ENCODE measurements at places on chromosomes 5 and 9. TPM values are rescaled to one million over a fixed set of nuclear protein-coding genes. Genes with fewer than 3 reads are reported as not detected.

Gene SAPCD2
- 51.3 TPM for total RNA-seq

Gene LVRN
- 0.58 TPM for total RNA-seq

Gene FAXDC2
- total RNA-seq, result 0.52 TPM

Gene EFCAB9
- not detected for total RNA-seq

Gene LRRC70
- not detected for total RNA-seq

Gene TRIM36
- 4.8 TPM for total RNA-seq

Gene TTC23L
- not detected for total RNA-seq

Gene FCN2
- not detected for total RNA-seq

Gene DMGDH
- 1.9 TPM for total RNA-seq

Gene IRGM
- not detected for total RNA-seq

Gene IFNK
- total RNA-seq, result not detected

Gene SVEP1
- 0.29 TPM for total RNA-seq

GRCh38 chr5:140547508-140548299 lies at the start of gene EIF4EBP3:
EIF4EBP3 (plus strand) TSS chr5:140547662; CDS start chr5:140547738, 76 bp downstream.
- peak; percentile 67 for DNase-seq

DNA sequence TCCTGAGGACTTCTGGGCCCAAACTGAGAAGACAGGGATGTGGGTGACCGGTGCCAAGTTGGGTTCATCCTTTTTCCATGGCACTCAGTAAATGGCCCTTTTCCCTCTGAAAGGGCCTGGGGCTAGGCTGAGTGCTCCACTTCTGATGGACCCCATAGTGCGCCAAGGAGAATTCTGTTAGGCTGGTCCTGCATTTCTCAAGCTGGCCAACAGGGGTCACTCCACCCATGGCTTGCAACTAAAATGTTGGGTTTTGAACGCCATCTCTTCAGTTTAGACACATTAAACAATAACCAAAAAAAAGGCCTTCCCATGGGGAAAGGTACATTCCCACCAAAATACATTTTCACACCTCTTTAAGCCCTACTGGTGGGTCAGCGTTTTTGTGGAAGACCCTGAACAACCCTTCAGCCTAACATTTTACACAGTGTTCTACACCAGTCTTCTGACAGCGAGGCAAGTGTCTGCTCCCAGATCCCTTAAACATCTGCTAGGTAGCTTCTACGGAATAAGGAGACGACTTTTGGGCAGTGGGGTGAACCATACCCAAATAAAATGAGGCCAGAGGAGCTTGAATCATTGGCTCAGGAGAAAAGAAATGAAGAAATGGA lies 27.3 kb downstream of the CNTFR start:
- DNase-seq, result no peak

DNA sequence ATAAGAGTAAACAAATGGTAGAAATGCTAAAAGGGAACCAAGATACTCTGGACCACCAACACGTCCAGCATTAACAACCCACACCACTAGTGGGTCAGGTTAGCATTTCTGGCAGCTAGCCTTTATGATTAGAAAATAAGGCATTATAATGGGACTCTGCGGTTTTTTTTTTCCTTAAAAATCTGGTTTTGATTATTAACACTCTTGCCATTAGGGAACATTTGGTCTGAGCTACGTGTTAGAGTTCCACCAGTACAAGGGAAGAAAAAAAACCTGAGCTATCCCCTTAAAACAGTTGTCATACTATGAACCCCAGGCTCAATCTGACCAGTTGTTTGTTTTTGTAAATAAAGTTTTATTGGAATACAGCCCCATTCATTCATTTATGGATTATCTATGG lies 110.4 kb downstream of the NTRK2 start:
- no peak for DNase-seq

DNA sequence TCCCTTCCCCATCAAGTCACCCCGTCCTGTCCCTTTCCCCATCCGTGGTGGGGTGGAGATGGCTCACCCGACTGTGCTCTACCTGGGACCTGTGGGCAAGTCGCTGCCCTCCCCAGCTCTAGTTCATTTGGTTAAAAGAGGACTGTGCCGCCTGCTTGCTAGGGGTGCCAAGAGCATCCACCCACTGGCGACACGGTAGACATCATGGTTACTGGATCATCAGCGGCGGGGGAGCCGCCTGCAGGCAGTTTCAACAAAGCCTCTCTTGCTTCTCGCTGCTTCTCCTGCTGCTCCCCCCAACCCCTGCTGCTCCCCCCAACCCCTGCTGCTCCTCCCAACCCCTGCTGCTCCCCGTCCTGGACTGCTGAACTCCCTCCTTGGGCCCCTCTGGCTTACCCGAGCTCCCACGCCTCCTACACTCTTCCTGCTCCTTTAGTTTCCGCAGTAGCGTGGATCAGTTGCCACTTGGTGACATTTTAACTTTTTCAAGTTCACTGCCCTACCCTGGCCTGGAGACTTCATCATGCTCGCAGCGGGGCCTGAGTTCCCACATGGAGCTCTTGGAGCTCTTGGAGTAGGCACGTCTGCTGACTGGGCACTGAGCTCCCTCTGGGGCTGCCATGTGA lies 22.0 kb upstream of the SCGB3A1 start:
- DNase-seq, result peak; percentile 20

DNA sequence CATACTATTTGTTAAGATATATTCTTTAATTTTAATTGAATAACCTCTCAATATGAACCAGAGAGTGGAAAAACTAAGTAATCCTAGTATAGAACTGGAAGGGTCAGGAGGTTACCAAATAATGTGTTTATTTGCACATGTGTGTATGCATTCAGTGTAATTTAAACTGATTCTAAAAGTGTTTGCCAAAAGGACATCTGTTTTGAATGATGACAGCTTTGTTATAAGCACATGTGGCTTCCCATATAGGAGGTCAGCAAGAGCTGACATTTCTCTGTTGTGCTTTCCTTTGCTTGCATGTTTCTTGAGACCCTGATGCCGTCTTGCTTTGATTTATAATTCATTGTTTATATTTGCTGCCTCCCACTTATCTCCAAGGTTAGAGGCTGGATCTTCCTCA lies 383.4 kb downstream of the BRINP1 start:
- no peak for DNase-seq

GRCh38 chr9:132141344-132141947 lies 20.4 kb upstream of the NTNG2 start:
- no peak for DNase-seq

- DNase-seq, result no peak
Observed at GRCh38 chr9:129209109-129209508, 31.0 kb upstream of the IER5L start.

DNA sequence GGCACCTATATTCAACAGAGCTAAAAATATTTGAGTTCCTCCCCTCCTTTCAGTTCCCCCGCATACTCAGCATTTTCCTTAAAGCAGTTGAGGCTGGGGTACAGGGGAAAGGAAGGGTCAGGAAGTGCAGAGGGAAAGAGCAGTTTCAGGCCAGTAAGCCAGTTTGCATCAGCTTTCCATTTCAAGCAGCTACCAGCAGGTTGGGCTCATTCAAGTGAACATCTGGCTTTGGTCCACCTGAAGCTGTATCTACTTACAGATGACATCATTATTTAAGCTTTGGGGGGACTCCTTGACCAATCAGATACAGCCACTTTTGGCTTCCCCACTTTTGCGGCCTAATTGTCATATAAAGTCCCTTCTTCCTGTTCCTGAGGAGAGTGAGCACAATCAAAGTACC lies 8.2 kb upstream of the ACO1 start:
- DNase-seq, result no peak

GRCh38 chr5:79025054-79025472 lies 40.0 kb upstream of the ARSB start:
- no peak for DNase-seq

- no peak for DNase-seq
Observed at GRCh38 chr9:91603932-91604331, 180.3 kb upstream of the NFIL3 start.

DNA sequence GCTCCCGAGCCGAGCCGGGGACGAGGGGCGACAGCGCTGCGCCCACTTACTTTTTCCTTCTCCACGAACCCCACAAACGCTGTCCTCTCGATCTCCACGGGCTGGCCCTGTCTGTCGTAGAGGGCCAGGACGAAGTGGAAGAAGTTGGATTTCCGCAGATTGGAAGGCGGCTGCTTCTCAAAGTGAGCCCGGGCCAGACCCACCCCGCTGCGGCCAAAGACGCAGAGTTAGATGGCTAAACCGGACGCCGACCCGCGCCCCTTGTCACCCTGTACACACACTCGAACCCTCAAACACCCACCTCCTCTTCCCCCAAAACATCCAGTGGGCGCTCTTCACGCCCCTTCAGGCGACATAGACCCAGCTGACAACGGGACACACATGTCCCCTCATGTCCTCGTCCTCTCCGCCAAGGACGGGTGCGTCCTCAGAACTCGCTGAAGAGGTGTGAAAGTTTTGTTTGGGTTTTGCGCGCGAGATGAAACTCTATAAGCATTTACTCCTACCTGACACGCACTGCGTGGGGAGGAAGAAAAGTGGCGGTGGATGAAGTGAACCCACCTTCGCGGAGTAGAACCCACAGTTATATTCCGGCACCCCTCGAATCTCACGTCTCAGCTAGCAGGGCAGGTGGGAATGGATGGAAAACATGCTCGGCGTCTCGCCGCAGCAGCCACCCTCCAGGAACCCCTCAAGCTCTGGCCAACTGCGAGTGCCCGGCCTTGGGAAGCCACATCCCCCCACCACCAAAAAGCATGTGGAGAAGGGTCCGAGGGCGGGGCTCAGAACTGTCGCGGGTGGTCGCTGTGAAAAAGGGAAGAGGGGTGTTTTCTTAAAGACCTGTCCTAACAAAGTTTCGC lies 2.6 kb downstream of the EBF1 start:
- DNase-seq, result no peak

DNA sequence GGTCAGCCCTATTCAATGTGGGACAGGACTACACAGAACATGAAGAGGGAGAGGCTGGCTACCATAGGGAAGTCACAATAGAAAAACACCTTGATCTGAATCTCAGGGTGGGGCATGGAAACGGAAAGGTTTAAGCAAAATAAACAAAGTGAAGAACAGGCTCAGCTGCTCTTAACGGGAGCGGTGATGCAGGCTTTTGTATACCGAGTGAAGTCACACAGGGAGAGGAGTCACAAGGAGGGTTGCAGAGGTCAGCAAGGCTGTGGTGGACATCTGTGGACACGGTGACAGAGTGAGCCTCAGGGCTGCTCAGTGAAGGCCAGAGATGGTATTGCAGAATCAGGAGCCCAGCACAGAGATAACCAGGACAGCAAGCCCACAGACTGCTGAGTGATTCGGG lies 30.6 kb upstream of the SEMA4D start:
- no peak for DNase-seq

GRCh38 chr5:164353155-164353554 lies 847.7 kb downstream of the MAT2B start:
- DNase-seq, result no peak

DNA sequence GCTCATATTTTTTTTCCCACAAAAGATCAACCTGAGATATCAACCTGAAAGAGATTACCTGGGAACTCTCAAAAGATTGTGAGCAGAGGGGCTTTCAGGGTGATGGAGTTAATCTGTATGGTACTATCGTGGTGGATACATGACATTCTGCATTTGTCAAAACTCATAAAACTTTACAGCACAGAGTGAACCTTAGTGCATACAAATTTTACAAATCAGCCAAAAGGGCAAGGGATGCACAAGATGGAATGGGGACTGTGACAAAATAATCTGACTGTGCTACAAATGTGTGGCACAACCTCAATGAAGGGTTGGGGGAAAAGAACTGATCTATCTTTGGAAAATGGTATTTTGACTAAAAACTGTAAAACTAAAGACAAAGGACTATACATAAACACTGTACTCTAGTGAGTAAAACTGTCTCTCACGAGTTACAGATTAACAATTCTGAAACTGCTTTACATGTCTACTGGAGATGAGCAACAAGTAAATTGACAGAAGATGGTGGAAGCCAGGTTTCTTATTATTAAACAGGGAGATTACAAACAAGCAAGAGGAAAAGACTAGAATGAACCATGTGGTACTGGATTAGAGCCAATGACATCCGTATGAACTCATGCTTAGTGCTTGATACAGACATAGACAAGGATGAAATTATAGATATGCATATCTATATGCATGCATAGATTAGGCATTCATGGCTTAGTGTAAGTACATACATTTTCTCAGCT lies 24.8 kb upstream of the RLN1 start:
- DNase-seq, result no peak

GRCh38 chr5:89604342-89604741 lies 721.4 kb upstream of the MEF2C start:
- no peak for DNase-seq

- no peak for DNase-seq
Observed at GRCh38 chr5:73640861-73641320, 14.9 kb downstream of the ARHGEF28 start.

DNA sequence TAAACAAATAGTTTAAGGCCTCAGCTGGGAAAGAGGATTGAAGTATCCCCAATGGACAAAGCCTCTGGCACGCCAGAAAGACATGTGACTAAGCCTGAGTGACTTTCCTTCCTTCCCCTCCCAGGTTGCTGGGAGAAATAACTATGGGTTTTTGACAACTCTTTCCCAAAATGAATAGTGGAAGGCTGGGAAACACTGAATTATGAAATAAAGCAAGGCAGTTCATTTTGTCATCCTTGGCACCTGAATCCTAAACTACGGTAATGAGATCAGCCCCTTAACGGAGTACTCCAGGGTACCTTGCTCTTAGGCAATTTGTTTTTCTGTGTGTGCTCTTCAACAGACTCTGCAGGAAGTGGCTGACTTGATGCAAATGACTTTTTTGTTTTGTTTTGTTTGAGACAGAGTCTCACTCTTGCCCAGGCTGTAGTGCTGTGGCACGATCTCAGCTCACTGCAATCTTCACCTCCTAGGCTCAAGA lies 75.2 kb downstream of the LMNB1 start:
- no peak for DNase-seq

DNA sequence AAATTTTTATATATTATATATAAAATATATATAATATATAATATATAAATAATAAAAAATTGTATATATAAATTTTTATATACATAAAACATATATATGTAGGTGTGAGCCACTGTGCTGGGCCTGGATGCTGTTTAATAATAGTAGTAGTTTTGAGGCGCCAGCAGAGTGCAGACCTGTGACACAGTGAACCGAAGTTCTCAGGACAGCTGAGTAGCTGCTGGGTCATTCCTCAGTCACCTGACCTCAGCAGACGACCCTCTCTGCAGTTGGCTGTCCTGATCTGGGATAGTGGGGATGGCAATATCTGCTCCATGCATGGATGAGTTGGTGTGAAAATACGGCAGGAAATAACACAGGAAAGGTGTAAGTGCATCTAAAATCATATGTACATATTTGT lies 3.3 kb upstream of the SNX18 start:
- peak; percentile 32 for DNase-seq

DNA sequence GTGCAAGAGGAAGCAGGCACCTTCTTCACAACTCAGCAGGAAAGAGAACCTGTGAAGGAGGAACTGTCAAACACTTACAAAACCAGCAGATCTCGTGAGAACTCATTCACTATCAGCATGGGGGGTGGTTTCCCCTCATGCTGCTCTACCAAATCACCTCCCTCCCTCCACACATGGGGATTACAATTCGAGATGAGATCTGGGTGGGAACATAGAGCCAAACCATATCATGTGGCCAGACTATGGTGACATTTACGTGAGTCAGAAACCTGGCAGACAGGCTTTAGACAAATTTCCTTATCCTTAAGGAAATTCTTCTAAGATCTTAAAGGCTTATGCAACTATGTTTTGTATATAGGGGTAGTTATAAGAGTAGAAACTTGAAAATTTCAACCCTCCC lies 8.7 kb upstream of the AOPEP start:
- no peak for DNase-seq

GRCh38 chr9:5089737-5090136 lies 95.7 kb downstream of the INSL6 start:
- DNase-seq, result no peak

GRCh38 chr5:139745800-139746690 lies 49.6 kb upstream of the PSD2 start:
- no peak for DNase-seq

Measured in epithelial cell of proximal tubule (primary cell).